SIG-M5 (cell line): ENCODE measurements at places on chromosomes 11 and 22.

DNA sequence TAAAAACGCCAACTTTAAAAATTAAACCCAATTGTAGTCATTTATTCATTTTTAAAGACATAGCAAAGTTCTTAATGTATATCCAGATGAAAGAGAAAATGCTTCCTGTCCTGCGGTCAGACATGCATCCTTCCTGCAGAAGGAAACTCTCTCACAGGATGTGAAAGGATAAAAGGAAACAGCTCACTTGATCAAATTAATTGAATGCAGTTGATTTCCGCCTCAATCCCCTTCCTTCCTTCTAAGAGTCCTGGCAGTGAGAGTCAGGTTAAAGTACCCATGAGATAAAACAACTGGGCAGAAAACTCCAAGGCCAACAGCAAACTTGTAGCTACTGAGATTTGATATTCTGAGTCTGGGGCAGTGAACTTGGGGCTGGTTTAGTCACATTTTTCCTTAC lies 38.5 kb downstream of the CWC15 start:
- DNase-seq = no peak

- DNase-seq = no peak
These were observed 66.5 kb upstream of the CEP126 start for GRCh38 chr11:101848262-101848661.

GRCh38 chr11:117837791-117838190 lies 13.2 kb upstream of the FXYD2 start:
- DNase-seq = no peak

DNA sequence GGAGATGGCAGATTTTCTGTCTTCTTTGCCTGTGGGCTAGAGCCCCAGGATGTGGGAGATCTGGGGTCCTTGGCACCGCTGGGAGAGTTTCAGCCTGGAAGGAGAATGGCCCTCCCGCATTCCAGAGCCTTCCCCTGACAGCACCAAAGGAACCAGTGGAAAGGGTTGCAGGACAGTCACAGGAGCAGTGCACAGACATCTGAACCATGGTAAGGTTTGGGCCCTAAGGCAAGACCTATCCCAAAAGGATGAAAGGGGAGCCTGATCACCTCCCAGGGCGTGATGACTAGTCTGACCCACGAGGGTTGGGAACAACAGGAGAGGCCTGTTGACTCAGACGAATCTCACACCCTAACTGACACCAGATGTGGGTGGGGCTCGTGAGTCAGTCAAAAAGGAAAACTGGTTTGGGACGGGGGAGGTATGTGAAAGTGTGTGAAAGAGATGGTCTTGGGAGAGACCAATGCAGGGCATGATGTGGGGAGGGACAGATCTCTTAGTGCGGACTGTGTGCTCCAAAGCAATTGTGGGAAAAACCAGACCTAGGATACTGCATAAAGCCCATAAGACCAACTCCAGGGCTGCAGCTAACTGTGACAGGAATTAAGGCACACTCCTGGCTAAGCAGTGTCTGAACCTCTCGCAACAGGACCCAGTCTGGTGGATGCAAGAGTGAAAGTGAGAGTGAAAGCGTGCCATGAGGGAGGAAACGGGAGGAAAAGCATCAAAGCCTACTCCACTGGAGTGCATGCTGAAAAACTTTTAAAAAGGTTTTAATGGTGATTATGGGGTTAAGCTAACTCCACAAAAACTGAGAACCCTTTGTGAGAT lies 39.1 kb upstream of the GLYAT start:
- DNase-seq = no peak

DNA sequence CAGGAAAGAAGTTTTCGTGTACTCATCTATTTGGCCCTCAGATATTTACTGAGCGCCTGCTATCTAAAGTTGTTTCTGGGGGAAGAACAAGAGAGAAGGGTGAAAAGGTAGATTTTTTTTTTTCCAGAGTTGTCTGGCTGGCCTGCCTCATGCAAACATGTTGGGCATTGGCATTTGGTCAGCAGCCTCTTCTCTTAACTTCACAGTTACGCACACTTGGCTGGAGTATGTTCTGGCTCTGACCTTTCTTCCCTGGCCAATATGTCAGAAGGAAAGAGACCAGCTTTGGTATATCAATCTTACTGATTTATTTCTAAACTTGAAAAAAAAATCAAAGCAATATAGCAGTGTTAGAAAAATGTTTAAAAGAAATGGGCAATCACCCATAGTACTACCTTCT lies 54.2 kb upstream of the GRAMD1B start:
- DNase-seq = no peak

DNA sequence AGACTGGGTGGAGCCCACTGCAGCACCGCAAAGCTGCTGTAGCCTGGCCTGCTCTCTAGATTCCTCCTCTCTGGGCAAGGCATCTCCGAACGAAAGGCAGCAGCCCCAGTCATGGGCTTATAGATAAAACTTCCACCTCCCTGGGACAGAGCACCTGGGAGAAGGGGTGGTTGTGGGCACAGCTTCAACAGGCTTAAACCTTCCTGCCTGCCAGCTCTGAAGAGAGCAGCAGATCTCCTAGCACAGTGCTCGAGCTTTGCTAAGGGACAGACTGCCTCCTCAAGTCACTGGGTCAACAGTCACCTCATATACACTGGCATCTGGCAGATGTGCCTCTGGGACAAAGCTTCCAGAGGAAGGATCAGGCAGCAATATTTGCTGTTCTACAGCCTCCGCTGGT lies 117.3 kb downstream of the EHF start:
- DNase-seq = no peak

- DNase-seq = no peak
These were observed 32.4 kb downstream of the KCNQ1 start for GRCh38 chr11:2477254-2477653.

DNA sequence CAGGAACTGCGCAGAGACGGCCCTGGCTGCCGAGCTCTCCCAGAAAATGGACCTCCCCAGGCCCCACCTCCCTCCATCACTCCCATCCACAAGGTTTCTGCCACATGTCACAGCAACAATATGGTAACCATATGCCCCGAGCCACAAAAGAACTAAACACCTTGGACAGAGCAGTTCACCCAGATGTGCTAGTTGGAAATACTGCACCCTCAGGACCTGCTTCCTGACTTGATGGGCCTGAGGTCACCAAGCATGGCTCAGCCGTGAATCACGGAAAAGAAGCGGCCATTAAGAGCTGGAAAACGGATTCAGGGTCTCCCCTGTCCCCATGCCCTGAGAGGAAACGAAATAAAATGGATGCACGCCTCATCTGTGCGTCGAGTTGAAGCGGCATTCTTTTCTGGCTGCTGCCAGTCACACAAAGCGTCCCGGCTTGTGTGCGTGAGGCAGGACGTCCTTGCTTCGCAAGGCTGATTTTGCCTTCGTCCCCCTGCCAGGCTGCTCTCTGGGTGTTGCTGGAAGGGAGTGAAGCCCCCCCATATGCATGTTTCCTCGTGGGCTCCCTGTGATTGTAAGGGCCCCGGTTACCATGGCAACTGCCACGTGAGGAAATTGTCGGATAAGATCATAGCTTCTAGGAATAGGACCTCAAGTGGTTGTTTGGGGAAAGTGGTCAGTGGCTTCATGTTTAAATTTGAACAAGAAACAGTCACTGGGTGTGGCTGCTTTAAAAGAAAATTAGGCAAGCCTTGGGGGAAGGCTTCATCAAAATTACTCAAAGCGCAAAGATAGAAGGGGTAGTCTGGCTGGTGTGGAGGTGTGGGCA lies 51.7 kb downstream of the FLI1 start:
- no peak for DNase-seq

- DNase-seq = no peak
These were observed 39.0 kb downstream of the LMO1 start for GRCh38 chr11:8224711-8225110.

- DNase-seq = no peak
These were observed 60.9 kb downstream of the KDM2A start for GRCh38 chr11:67179892-67180490.

GRCh38 chr22:31148953-31149627 lies 8.8 kb upstream of the PLA2G3 start:
- DNase-seq = no peak

- DNase-seq = no peak
These were observed 441.8 kb downstream of the TBC1D22A start for GRCh38 chr22:47204002-47204979.

- no peak for DNase-seq
These were observed 1.4 kb upstream of the FTH1 start for GRCh38 chr11:61968758-61969390.

DNA sequence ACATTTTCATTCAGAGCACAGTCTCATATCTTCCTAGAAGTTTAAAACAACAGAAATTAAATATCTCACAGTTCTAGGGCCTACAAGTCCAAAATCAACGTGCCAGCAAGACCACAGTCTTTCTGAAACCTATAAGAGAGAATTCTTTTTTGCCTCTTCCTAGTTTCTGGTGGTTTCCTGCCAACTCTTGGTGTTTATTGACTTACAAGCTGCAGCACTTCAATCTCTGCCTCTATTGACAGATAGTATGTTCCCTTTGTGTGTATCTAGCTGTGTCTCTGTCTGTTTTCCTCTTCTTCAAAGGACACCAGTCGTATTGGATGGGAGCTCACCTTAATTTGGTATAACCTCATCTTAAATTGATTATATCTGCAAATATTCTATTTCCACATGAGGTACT lies 347.5 kb downstream of the DCDC1 start:
- no peak for DNase-seq

- DNase-seq = no peak
These were observed 9.5 kb upstream of the CBX6 start for GRCh38 chr22:38881464-38881871.

DNA sequence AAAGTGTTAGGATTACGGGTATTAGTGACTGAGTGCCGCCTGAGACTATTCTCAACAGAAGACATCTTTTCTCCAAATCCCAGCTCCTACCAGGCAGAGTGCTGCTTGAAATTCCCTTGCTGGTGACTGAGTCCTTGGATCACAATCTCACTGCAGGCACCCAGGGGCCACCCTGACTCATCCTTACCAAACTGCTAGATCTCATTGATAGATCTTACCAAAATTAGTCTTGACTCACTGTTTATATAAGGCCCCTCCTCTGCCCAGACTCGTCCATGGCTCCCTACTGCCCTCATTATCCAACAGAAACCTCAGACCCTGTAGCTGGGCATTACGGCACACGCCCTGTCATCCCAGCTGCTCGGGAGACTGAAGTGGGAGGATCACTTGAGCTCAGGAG lies 14.7 kb downstream of the TBC1D10A start:
- DNase-seq = no peak

GRCh38 chr11:71066311-71066710 lies 186.1 kb downstream of the SHANK2 start:
- no peak for DNase-seq

DNA sequence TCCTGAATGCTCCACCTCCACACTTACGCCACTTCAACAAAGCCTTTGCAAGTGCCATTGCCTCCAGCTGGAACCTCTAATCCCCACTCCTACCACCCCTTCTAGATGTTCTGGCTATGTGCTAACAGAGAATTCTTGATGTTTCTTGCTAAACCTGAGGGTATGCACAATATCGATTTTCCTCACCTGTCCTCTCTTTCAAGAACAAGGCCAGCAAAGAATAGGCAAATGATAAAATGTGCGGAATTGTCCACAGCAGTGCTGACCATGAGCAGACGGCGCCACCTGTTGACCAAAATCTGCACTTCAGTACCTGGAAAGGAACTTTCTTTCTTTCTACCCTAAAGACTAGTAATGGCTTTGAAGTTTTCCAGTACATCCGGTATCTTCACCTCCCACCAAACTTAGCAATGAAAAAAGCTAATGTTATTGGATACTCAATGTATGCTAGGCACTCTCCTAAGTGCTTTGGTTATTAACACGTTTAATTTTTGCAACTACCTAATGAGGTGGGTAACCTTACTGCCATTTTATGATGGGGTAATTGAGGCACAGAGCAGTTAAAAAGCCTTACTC lies 3.4 kb downstream of the TIMM10 start:
- no peak for DNase-seq

- DNase-seq = no peak
These were observed 44.7 kb upstream of the RTL6 start for GRCh38 chr22:44542561-44543222.

- no peak for DNase-seq
These were observed 345.8 kb downstream of the CNTN5 start for GRCh38 chr11:99366546-99366945.
